ENCODE measurements at places on chromosomes 12 and 14.

DNA sequence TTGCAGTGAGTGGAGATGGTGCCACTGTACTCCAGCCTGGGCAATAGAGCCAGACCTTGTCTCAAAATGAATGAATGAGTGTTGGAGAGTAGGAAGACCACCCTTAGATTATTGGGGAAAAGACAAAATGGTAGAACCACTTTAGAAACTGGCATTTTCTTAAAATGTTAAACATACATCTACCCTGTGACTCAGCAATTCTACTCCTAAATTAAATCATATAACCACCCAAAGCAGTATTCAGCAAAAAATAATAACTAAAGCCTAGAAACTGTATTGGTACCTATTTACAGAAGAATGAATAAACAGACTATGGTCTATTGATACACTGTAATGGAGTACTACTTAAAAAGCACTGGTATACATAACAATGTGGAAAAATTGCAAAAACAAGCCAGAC, 9.1 kb downstream of the NUP37 start:
- DNase-seq = no peak

DNA sequence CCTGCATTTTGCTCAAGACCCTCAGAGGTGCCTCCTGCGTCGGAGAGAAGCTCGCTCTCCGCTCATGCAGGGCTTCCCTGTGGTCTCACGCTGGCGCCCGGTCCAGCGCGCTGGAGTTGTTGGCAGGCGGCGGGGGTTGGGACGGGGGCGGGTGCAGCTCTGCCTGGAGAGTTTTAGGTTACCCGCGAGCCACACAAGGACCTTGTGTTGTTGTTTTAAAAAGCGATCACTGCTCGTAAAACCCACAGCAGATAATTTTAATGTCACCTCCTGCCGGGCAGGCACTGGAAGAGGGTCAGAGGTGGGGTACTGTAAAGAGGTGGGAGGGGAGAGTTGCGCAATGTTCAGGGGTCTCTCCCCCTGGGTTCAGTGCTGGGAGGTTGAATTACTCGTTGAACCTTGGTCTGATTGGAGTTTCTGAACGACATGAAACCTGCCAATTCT, 850 bp downstream of the SMOC1 start:
- DNase-seq = no peak

DNA sequence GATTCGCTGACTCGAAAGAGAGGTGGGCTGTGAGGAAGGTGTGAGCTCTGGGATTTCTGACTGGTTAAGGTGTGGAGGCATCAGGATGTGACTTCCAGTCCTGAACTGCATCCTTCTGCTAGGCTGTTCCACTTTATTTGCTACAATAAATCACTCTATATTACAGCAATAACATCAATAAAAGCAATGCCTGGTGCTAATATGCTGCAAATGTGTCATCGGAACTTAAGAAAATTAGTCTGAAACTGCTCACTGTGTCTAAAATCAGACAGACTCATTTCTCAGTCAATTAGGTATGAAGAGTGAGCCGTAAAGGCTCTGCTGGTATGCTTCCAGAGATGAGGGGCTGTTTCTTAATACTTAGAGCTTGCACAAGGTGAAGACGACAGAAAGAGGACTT, 126.6 kb downstream of the HELB start:
- DNase-seq = no peak

DNA sequence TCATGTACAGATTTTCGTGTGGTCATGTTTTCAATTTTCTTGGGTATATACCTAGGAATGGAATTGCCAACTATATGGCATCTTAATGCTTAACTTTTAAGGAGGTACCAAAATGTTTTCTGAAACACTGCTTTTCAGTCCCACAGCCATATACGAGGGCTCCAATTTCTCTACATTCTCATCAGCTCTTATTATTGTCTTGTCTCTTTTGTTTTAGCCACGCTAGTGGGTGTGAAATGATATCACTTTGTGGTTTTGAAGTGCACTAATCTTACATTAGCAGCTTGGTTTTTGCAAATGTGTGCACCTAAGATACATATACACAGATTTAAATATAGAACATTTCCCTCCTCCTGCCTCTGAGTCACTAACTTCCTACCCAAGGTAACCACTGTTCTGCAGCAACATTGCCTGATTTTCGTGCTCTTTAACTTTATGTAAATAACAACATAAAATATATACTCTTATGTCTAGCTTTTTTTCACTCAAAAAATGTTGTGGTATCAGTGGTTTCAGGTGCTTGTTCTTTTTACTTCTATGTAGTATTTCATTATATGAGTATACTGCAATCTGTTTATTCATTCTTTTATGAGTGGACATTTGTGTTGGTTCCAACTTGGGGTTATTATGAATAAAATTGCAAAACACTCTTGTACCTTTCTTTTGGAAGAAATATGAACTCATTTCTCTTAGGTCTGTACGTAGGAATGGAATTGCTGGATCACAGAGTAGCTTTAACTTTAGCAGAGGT, 73.1 kb downstream of the ZFP36L1 start:
- DNase-seq = no peak

DNA sequence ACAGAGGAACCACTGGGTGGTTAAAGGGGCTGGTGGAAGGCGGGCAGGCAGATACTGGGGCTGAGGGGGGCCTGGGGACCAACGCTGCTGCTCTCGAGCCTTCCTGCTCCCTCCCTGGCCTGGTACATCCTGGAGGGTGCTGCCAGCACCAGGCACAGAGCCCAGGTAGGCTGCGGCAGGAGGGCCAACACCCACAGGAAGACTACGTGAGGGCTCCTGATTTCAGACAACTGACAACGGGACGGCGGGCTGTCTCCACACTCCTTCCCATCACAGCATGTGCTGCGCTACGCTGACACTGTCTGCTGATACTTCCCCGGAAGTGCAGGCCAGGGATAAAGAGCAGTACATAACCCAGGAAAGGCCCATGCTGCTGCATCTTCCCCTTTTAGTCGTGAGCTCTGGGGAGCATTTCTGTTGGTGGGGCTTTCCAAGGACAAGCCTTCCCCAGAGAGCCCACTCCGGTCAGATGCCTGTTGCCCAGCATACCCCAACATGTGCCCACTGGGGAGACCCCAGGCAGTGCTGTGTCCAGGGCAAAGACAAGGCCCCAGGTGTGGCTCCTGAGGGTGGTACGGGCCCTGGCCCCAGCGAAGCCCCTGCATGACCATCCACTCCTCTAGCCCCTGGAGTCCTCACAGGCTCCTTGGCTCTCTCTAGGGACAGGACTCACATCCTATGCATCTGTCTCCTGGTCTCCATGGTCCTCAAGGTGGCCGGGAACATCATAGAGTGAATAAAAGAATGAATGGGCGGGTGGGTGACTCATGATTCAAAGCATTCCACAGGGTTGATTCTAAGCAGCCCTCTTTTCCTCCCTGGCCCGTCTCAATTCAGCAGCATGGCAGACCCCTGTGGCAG, 38.0 kb downstream of the CHGA start:
- DNase-seq = peak; percentile 30

DNA sequence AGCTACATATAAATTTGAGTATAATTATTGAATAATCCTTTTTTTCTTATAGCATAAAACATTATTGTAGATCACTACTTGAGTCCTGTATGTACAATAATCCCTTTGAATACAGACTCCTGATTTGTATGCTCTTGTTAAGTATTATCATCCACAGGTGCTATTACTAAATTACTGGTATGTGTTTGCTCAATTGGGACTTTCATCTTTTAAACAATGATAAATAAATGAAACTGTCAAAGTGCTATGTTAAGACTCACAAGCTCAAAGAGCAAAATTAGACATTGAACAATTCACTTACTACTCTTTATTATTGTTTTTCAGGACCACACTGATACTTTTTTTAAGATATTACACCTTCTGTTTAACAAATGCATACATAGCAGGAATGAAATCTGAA, 17.8 kb downstream of the MIA2 start:
- no peak for DNase-seq
